Thoracic aorta (tissue), 2 donors: ENCODE measurements at places on chromosomes 13 and 19.

- no peak for DNase-seq
Measured at GRCh38 chr13:20945952-20946383, 43.4 kb upstream of the XPO4 start.

DNA sequence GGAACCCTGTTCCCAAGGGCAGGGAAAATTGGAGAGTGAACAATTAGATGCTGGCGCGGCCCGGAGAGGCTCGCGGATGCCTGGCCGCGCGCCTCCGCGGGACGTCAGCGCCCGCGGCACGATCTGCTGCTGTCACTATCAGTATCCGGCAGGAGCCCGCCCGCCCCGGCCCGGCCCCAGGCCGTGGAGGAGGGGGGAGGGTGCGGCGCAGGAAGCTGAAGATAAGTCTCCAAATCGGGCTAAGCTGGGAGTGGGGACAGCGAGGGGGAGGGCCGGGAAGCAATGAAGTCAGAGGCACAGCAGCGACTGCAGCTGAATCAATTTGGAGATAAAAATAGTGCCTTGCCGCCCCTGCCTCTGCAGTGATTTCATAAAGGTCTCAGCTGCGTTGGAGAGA, 441.5 kb upstream of the KLF12 start:
- DNase-seq: peak; percentile 32

GRCh38 chr13:98890186-98890585, 87.7 kb downstream of the DOCK9 start:
- no peak for DNase-seq

GRCh38 chr19:6068711-6069110, 41.6 kb downstream of the RFX2 start:
- DNase-seq: no peak

- no peak for DNase-seq
Measured at GRCh38 chr13:59464926-59465325, 698.8 kb downstream of the DIAPH3 start.

DNA sequence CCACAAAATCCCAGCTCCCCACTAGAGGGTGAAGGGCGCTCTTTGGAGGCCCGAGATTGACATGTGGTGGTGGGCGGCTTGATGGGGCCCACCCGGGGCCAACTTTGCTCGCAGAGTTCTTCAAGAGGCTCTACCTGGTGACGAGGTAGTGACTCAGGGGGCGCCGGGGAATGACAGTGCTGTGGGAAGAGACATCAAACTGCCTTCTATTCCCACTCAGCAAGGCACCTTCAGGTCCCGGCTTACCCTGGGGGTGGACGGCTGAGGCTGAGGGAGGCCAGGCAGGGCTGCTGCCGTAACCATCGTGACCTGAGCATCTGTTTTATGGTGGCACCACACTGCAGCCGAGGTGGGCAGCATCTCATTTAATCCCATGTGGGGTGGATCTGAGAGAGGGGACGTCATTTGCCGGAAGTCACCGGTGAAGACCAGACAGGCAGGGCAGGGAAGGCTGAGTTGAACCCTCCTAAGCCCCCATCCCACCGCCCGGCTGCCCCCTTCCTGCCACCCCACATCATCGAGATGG, 1.6 kb downstream of the LINGO3 start:
- no peak for DNase-seq

- no peak for DNase-seq
Measured at GRCh38 chr19:41701401-41702075, 6.9 kb upstream of the CEACAM5 start.

GRCh38 chr13:36919171-36919832, 736 bp downstream of the SMAD9 start:
- DNase-seq: peak; percentile 5

DNA sequence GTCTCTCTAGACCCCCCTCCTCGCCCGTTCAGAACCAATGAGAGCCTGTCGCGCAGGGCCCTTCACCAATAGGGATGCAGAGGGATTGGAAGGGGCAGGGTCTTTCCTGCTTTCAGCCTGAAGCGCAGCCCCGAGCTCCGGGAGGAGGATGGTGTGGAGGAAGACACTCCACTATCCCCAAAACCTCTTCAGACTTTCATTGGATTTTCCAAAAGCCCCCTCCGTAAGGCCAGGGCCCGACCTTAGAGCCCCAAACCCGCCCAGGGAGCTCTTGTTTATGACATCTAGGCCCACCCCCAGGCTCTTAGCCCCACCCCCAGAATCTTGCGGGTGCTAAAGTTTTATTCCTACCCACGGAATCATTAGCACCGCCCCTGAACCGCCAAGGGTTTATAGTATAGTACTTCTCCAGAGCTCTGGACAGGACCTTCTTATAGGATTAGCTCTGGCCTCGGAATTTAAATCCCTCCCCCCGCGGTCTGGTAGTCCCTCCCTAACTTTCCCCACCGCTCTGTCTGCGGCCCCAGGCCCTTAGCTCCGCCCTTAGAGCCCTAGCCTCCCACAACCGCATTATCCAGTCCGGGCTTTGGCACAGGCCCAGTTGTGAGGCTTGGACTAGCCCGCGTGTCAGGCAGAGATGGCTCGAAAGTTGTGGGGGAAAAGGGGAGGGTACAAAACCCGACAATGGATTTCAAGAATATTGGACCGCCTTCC, 6.6 kb upstream of the EML2 start:
- DNase-seq: no peak

- no peak for DNase-seq
Measured at GRCh38 chr19:3310711-3311110, 55.7 kb upstream of the NFIC start.

DNA sequence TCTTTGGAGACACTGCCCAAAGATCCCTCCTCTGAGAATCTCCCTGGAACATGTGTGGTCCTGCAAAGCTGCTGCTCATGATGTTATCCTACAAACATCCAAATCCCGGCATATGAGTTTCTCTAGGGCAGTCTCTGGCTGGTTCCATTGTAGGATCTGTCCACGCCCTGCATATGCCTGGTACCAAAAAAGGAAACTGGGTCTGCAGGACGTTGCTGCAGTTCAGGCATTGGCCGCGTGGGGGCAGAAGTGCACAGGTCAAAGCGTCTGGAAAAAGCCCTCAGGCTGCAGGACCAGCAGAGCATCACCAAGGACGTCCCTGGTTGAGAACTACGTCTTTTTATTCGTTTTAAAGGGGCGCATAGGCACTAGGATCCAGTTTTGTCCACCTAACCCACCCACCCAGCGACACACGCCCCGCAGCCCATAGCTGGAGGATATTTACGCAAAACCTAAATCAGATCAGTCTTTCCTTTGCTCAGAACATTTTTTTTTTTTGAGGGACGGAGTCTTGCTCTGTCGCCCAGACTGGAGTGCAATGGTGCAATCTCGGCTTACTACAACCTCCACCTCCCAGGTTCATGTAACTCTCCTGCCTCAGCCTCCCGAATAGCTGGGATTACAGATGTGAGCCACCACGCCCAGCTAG, 12.9 kb upstream of the ZNF564 start:
- DNase-seq: peak; percentile 65

GRCh38 chr13:22594041-22594440, 586.7 kb upstream of the SGCG start:
- DNase-seq: no peak

DNA sequence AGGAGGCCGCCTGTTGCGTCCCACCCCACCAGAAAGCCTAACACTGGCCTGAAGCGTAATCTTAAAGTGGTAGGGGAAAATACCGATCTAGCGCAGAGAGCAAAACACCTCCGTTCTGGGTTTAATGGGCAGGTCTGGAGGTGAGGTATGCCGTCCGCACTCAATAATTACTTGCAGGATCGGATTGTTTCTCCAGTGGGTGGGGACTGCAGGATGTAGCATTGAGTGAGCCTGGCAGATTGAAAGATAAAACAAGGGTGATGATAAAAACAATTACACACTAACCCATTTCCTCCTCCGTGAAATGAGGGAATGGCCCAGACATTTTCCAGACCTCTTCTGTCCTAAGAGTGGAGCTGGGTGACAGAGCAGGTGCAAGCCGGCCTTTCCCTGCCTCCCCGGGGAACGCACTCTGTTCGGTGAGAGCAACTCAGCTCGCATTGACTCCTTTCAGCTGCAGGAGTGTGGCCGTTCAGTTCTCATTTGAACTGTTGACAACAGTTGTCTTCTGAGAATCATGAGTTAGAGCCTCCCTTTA, 110.2 kb upstream of the DOCK9 start:
- DNase-seq: no peak

GRCh38 chr13:87207280-87208003, 463.7 kb upstream of the SLITRK5 start:
- DNase-seq: no peak

DNA sequence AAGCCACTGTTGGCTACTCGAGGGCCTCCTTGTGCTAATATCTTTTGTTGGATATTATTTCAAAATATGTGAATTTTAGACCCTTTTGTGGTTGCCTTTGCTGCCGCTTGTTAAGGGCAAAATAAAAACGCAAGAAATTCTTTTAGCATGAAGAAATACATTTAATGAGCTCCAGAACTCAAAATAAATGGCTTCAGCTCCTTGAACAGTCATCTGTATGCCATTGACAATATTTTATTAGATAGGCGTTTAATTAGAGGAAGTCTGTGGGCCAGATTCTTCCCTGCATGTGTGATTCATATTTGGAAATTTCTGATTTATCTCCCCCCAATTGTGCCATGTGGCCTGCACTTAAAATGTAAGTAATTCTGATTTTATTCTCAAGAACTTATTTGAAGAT, 177.2 kb downstream of the STK24 start:
- DNase-seq: no peak

GRCh38 chr13:32011971-32012370, 19.6 kb upstream of the FRY start:
- DNase-seq: no peak

- DNase-seq: no peak
Measured at GRCh38 chr13:114119196-114119595, 13.2 kb downstream of the RASA3 start.

DNA sequence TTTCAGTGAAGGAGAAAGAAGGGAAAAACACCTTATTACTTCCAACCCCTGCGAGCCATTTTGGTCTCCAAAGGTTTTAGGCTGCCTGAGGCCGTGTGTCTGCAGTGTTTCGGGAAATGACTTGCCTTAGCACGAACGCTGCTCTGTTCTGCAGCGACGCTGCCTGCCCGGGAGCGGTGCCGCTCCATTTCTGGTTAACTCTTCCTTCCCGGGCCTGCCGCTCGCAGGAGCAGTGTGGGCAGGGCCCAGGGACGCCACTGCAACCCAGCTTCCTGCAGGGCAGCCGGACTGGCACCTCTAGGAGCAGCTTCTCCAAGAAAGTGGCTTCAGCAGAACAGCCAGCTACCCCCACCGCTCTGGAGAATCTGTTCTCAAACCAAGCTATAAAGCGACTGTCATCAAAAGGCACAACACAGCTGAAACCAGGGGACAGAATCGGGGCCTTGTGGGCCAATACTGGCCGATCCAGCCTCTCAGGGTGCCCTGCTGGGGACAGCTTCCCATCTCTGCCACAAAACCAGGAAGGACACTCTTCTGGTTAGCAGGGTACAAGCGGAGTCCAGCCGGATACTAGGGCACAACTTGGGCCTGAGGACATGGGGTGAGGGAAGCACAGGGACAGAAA, 72.2 kb downstream of the KCTD15 start:
- no peak for DNase-seq

DNA sequence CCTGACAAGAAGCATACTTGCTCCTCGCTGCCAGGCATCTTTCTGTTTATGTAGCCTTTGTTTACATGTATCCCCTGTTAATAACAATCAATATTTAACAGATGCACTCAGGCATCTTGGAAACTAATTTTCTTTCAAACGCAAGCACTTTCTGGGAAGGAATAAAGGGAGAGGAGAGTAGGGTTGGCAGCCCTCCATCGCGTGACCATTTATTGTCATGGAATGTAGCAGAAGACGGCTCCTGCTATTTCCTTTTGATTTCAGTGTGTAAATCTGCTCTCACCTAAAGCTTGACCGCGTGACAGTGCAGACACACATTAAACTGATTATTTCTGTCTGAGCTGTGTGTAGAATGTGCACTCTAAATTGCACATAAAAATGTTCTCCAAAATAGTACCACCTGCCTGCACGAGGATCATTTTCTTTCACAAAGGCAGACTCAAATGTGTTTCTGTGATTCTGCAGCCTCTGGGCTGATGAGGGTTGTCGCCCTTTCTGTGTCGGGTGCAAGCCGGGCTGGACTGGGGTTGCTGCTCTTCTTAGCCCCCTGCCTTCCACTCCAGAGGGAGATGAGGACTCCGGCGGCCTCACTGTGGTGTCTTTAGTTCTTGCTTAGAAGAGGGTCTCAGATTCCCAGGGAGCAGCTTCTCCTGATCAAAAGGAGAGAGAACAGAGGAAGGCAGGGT, 223.5 kb upstream of the MAB21L1 start:
- DNase-seq: no peak

DNA sequence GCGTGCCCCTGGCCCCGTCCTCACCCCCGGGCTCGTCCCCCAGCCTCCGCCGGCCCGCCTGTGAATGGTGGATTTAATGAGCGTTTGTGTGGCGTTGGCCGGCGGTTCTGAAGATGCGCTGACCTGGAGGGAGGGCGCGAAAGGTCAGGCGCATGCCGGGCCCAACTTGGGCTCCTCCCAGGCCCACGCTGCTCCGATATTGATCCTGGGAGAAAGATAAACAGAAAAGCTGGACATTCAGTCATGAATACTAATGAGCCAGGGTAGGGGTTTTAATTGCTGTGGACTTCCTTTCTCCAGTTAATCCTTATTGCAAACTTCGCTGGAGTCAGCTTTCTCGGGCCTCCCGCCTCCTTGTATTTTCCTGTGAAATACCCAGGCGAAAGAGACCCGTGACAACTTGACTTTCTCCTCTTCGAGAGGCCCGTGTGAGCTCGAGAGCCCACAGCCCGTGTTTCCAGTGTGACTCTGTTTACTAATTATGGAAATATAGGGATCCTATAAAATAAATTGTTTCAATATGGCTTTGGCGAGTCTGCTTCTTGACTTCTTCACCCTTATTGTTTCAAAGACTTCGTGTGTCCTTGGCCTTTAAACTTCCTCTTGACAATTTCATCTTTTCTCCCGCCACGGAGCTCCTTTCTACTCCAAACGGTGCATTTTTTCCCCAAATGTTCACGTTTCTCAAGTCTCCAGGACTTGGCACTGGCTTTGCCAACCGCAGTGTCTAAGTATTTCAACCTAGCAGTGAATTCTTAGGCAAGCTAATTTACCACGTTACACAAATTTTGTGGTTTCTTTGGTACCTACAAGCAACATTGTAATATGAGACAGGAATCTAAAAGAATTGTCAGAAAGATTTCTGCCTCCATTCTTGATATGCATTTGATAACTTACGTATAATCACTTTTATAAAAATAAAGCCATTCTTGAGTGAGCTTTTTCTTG, 10.5 kb downstream of the ZIC2 start:
- DNase-seq: no peak

- no peak for DNase-seq
Measured at GRCh38 chr19:33300894-33301143, 1.5 kb downstream of the CEBPA start.

- peak; percentile 36 for DNase-seq
Measured at GRCh38 chr19:47097396-47098201, 16.0 kb downstream of the ZC3H4 start.

- DNase-seq: no peak
Measured at GRCh38 chr13:37383046-37383445, 215.5 kb downstream of the POSTN start.

DNA sequence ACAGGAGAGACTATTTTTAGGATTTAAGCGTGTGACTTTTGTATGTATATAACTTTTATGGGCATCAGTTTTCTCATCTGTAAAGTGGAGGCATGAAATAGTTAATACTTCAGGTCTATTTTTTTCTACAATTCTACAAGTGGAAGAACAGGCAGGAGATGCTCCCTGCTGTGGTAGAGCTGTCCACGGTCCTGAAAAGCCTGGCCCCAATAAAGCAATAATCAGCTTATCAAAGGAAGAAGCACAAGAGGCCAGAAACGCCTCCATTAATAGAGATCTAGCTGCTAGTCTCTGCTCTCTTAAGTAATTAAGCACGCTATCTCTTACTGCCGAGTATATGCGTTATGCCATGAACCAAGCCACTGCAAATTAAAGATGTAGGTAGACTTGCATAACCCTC, 28.0 kb upstream of the WASF3 start:
- no peak for DNase-seq
